Panc1 (cell line): ENCODE measurements at places on chromosomes 16 and 17. TPM values are rescaled to one million over a fixed set of nuclear protein-coding genes. Genes with fewer than 3 reads are reported as not detected.

- no peak for DNase-seq
Observed at GRCh38 chr17:7740481-7741001, 23.0 kb downstream of the DNAH2 start.

GRCh38 chr17:27846042-27846655 is 45.8 kb upstream of the NOS2 start:
- no peak for DNase-seq

GRCh38 chr17:6996256-6997011 is 585 bp downstream of the ALOX12 start:
- no peak for DNase-seq

CASKIN2 gene
- total RNA-seq: 40.0 TPM
